D341Med (cell line): ENCODE measurements at places on chromosomes 16 and 17.

- no peak for DNase-seq
Measured at GRCh38 chr16:12113523-12114345, 137.2 kb downstream of the SNX29 start.

- no peak for DNase-seq
Measured at GRCh38 chr16:2252806-2253148, 1.4 kb upstream of the ECI1 start.

DNA sequence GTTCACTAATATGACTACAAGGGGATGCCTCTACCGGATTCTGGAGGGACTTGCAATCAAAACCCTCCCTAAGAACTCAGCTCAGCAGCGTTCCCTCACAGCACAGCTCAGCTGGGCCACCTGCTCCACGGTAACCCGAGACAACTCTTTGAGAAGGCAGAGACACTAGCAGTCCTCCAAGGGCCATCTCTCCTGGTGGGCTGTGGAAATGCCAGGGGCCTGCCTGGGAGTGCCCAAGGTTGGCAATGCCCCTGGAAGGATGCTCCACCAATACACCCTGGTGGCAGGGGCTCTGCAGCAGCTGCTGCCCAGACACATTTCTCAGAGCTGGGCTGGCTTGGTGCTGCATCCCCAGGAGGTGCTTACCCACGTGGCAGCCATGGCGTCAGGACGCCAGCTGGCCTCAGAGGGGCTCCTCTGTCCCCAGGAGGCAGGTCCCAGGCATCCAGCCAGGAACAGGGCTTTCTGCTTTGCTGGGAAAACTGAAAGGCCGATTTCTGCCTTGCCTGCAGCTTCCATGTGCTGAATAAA, 16.5 kb downstream of the CDIP1 start:
- peak; percentile 90 for DNase-seq

DNA sequence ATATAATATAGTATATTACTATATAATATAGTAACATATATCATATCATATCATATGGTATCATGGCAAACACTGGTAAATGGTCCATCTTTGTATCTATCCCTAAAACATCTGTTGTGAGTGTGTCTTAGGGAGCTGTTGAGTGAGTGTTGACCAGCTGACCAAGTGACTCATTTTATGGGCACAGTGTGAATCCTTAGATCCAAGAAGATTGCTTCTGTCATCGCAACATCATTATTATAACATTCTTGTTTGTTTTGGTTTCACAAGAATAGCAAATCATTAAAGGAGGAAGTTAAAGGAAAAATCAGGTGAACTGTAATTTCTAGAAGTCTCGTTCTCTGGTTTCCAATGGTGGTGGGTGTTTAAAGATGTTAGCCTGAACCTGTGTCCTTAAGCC, 11.7 kb upstream of the MAF start:
- DNase-seq, result no peak

- DNase-seq, result no peak
Measured at GRCh38 chr17:8490256-8491023, 54.8 kb downstream of the NDEL1 start.

DNA sequence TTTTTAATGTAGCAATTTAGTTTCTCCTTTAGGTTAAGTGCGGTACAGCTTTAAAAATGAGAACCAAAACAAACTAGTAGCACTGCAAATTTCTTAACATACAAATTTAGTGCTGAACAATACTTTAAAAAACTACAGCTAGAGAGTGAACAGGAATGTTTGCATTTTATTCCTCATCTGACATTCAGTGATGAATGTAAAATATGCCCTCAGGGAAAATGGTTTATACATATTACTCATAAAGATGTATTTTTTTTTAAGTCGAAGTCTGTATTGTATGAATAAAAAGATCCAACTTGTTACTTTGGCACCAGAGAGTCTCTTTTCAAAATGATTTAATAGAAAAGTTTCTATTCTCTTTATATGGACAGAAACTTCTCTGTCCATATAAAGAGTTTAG, 96.8 kb downstream of the BRIP1 start:
- DNase-seq, result no peak

GRCh38 chr16:70589998-70590471, 56.3 kb upstream of the IL34 start:
- DNase-seq, result no peak

DNA sequence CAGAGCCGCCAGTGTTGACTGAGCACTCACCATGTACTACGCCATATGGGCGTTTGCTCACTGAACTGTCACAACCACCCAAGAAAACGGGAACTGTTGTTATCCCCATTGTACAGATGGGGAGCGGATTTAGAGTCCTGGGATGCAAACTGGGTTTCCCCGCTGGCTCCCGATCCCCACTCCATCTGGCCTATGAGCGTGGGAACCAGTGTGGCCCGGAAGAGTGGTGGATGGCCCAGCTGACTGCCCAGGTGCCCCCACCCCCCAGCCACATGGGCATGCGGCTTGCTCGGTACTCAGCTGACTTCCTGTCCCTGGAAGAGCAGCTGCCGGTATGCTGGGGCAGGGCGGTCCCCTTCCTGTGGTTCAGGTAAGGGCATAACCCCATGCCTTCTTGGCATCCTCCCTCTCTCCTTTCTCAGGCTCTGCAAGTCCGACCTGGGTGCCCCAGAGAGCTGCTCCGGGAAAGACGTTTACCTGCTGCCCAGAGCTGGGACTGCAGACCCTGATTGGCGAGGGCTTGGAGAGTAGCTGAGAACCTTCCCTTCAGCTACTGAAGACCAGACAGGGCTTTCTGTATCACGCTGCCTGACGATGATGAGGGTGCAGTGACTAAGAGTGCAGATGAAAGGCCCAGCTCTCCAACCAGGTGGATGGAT, 16.2 kb downstream of the SOCS3 start:
- DNase-seq, result no peak

- no peak for DNase-seq
Measured at GRCh38 chr16:27729516-27730304, 179.8 kb downstream of the KATNIP start.

DNA sequence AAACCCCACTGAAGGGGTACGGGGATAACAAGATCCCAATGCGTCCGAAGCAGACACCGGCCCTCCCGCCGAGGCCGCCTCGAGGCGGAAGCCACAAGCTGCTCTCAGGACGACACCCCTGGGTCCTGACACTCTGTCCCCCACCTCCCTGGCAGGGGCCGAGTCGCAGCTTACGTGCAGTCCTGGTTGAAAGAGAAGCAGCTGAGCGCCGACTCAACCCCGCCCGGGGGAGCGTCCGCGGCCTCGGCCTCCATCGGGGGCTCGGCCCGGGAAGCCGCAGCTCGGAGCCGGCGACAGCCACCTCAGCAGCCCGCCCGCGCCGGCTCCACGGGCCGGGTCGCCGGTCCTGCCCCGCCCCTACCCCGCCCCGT, at the start of gene WIPI1:
Gene WIPI1, minus strand, starts transcription at position 329 of the 371 bp plus-strand sequence. Its CDS starts 75 bp downstream, at position 254.
- no peak for DNase-seq

GRCh38 chr17:42122371-42123303, at the start of gene HSPB9:
TSS of gene HSPB9 (plus strand) at chr17:42122804. CDS start at chr17:42122851, 47 bp downstream.
- no peak for DNase-seq

- DNase-seq, result no peak
Measured at GRCh38 chr16:84881702-84882521, 62.1 kb downstream of the CRISPLD2 start.

- DNase-seq, result no peak
Measured at GRCh38 chr16:67781565-67781921, 24.8 kb downstream of the RANBP10 start.

DNA sequence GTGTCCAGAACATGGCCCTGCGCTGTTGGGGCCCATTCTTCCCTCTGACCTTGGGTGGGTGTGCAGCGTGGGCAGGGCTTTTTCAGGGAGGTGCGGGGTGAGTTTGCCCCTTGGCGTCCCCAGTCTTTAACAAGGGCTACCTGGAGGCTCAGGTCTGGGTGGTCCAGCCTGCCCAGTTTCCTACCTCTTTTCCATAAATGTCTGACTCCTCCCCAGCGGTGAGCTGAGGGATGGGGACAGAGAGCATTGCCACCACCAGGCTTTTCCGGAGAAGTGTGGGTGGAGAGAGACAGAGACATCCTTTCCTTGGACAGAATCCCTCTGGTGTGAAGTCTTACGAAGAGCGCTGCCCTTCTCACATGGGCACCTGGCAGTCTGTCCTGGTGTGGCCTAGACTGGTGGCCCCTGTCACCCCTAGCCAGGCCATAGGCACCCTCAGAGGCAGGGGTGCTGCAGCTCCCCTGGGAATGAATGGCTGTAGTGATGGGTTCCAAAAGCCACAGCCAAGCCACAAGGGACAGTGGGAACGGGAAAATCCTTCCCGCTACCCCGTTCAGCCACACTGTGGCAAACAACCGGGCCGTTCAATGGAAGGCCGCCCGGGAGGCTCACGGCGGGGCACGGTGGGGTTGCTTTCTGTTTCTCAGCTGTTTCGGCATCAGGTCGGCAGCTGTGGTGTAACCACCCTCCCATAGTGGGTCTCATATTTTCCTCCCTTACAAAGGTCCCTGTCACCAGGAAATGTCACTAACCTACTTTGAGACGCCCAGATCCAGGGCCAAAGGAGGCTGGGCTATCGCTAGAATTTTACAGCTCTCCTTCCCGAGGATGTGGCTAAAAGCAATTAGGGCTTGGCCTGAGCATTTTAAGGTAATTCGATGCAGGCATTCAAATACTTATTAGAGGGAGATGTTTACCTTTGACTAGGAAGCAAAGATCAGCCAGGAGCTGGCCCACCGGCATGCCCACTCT, 61.9 kb upstream of the GSE1 start:
- no peak for DNase-seq

GRCh38 chr16:78813661-78814311, 714.3 kb downstream of the WWOX start:
- no peak for DNase-seq

DNA sequence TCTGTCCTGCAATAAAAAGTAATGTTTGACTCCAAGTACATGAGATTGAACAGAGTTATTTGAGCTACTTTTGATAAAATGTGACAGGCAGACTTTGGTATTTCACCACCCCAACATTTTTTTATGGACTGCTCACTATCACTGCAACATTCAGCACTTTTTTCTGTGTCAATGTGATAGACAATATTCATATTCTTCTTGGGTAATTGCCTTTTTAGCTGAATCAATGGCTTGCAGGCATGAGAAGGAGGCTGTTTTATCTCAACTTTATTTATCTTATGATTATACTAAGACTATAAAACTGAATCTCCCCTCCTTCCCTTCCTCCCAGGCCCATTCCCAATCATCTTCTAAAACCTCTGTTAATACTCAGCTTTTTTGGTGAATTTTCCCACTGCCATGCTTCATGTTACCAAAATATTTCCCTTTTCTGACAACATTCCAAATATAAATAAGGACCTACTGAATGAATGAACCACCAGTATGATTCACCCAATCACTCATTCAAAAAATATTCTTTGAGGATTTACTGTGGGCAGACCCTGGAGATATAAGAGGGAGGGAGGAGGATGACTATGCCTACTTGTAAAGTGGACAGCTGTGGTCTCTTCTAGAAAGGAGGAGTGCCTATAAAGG, 67.6 kb downstream of the CDH13 start:
- no peak for DNase-seq

DNA sequence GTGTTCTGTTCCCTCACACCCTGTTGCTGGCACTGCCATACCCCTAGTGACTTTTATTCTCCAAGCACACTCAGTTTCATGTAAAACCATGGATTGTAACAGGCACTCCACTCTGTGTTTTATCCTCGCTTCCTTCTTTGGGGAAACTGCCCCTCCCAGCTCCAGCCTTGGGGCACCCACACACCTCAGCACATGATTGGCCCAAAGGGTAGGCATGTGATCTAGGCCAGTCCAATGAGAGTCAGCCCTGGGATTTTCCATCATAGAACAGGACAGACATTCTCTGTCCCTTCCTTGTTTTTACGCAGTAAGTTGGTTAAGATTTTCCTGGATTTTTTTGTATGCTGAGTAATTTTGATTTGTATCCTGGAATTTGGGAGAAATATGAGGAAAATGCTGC, 115.4 kb downstream of the C16orf95 start:
- no peak for DNase-seq

GRCh38 chr17:80523956-80524712, 20.5 kb upstream of the RPTOR start:
- peak; percentile 90 for DNase-seq

DNA sequence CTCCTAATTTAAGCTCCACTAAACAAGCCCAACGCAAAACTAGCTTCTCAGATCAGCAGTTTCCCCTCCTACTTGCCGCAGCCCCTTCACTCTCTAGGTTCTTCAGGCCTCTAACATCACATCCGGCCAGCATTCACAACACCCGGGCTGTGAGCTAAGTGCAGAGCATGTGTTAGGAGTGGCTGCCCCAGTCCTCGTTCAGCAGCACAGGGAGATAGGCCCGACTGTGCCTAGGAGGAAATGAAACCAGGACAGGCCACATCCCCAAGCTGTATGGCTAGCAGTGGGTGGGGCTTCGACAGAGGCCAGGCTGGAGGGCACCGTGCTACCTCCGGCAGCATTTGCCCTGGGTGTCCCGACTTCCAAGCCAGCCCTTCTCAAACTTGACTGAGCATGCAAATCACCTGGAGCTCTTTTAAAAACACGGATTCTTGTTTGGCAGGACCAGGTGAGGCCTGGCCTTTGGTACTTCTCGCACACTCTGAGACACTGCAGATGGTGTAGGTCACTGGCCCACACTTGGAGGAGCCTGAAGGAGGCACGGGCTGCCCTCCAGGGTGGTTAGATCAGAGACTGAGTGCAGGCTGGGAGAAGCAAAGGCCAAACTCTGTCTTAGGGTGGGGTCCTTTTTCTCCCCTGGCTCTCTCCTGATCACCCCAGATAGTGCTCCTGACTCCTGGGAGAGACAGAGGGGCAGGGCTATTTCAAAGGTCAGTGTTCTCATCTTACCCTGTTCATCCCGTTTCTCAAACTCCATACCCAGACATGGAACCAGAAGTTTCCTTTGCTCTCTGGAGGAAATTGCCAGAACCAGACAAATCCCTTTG, 202.0 kb downstream of the C16orf78 start:
- no peak for DNase-seq

- DNase-seq, result no peak
Measured at GRCh38 chr17:33527290-33527689, 234.2 kb upstream of the ASIC2 start.

- no peak for DNase-seq
Measured at GRCh38 chr17:1597861-1598342, 30.7 kb downstream of the SLC43A2 start.

GRCh38 chr17:20262226-20263114, 204.9 kb downstream of the LGALS9B start:
- DNase-seq, result no peak

DNA sequence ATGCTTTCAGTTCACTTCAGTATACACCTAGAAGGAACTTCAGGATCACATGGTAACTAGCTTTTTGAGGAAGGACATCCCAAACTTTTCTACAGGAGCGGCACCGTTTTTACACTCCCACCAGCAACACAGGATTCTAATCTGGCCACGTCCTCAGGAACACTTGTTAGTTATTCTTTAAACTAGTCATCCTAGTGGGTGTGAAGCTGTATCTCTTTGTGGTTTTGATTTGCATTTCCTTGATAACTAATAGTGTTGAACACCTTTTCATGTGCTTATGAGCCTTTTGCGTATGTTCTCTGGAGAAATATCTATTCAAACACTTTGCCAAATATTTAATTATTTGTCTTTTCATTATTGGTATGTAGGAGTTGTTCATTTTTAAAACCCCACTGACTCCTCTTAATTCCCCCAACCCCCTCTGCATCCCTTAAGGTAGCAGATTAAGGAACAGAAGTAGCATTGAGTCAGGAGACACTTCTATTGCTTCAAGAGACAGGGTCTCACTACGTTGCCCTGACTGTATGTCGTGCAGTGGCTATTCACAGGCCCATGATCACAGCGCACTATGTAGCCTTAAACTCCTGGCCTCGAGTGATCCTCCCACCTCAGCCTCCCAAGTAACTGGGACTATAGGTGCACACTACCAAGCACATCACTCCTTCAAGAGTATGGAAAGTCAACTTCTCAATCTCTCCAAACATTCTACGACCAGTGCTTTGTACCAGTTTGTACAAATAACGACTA, 25.4 kb downstream of the YWHAE start:
- no peak for DNase-seq
